ENCODE measurements at places on chromosomes 4 and X.

DNA sequence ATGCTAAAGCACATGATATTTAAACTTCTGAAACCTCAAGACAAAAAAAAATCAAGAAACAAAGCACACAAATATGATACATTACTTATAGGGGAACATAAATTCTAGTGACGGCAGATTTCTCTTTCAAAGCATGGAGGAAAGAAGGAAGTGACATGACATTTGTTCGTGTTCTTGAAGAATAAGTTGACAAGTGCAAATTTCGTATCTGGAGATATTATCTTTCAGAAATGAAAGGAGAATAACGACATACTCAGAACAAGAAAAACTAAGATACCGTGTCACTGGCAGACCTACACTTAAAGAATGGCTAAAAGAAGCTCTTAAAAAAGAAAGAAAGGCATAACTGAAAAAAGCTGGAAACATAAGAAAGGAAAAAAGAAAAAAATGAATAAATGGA is 16.6 kb downstream of the CENPVL2 start:
- no peak for DNase-seq

- no peak for DNase-seq
Measured at GRCh38 chr4:87185146-87185870, 35.1 kb downstream of the KLHL8 start.

DNA sequence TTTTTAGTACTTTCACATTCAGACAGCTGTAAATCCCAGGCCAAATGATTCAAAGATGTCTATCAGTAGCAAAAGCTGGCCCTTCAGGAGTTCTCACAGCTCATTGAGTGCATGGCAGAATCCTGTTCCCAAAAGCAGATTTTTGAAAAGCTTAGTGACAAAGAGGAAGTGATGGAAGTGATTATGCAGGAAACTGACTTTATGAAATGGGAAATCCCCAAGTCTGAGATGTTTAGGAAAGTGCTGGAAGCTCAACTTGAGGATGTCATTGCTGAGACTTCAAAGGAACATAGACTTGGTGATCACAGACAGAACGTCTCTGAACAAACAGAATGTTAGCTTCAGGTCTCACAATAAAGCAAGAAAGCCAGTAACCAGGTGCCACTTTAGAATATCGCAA is 51.0 kb upstream of the CFAP47 start:
- no peak for DNase-seq

GRCh38 chrX:48806081-48806480 is 4.2 kb downstream of the HDAC6 start:
- DNase-seq: no peak

DNA sequence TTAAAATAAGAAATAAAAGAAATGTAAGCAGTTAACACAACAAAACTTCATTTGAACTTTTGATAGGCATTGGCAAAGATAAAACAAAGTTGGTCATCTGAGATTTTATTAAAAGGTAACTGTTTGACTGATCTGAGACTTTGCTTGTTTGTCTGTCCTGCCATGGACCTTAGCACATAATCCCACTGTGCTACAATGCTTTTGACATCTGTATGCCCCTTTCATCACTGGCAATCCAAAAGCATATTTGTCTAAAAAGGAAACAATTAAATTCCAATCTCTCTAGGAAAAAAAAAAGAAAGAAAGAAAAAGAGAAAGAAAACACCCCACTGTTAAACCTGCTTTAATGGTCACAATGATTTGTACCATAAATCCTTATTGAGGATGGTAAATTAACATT is 231.0 kb downstream of the DACH2 start:
- no peak for DNase-seq

- DNase-seq: no peak
Measured at GRCh38 chr4:153138736-153139135, 65.5 kb upstream of the TRIM2 start.

- peak; percentile 42 for DNase-seq
Measured at GRCh38 chr4:121711263-121712000, 14.7 kb upstream of the ANXA5 start.

GRCh38 chr4:83320548-83320947 is 14.1 kb downstream of the HPSE start:
- peak; percentile 52 for DNase-seq

- DNase-seq: no peak
Measured at GRCh38 chr4:165079476-165079875, 25.8 kb downstream of the TRIM75 start.

DNA sequence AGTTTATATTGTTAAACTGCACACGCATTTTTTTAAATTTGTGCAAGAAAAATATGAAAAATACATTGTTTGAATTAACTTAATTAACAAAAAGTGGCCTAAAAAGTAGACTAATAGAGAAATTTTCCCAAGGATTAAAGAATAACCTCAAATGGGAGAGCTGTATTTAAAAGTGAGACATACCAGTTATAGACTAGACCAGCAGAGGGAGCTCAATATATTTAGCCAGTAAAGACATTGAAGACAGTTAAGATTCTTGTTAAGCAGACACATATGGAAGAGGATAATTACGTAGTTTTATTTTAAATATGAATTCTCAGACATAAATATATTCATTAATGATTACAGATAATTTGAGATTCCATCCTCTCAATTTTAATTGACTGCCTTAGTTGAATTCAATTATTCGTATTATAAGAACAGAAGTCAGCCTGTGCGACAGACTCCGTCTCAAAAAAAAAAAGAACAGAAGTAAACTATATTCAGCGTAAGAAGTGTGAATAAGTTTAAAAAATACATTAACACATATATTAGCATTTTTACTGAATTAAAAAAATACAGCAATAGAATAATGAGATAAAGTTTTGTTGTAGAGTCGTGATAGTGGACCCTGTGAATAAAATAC is 64.8 kb downstream of the GLRA3 start:
- DNase-seq: no peak

GRCh38 chr4:74055096-74055495 is 16.6 kb upstream of the CXCL3 start:
- DNase-seq: no peak

GRCh38 chr4:82430964-82431745 is 765 bp downstream of the ENOPH1 start:
- peak; percentile 30 for DNase-seq

DNA sequence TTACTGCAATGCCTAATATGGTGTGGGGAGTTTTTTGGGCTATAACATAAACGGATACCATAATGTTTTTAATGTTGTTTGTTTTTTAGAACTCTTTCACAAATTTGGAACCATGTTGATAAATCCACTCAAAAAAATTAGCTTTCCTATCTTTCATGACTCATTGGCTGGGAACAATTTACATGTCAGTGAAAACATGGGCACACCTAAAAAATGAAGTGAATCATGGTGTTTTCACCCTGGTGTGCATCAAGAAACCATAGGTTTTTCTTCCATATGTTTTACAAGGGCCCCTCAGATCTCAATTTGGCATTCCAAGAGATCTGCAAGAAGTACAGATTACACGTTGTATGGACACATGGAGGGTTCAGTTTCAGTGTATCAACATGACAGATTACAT is 207.1 kb downstream of the NWD2 start:
- DNase-seq: no peak

- no peak for DNase-seq
Measured at GRCh38 chr4:13483136-13483767, 888 bp downstream of the RAB28 start.

DNA sequence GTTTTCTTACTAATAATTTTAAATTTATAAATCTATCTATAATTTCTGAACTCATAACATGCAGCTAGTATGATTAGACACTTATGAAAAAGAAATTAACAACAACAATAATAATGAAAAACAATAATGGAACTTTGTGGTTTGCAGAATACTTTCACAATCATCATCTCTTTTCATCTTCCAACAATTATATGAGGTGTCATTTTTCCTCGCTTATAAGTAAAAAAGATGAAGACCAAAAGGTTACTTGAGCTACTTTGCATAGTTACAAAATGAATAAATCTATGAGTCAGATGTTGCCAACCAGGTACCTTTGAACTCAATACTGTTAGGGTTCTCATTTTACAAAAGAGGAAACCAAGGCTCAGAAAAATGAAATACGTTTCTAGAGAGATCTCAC is 98.5 kb upstream of the ELOVL6 start:
- no peak for DNase-seq
